ENCODE measurements at places on chromosomes 2 and 18. TPM values are rescaled to one million over a fixed set of nuclear protein-coding genes. Genes with fewer than 3 reads are reported as not detected.

GRCh38 chr18:48468151-48468550 lies 59.0 kb upstream of the ZBTB7C start:
- DNase-seq = no peak

DNA sequence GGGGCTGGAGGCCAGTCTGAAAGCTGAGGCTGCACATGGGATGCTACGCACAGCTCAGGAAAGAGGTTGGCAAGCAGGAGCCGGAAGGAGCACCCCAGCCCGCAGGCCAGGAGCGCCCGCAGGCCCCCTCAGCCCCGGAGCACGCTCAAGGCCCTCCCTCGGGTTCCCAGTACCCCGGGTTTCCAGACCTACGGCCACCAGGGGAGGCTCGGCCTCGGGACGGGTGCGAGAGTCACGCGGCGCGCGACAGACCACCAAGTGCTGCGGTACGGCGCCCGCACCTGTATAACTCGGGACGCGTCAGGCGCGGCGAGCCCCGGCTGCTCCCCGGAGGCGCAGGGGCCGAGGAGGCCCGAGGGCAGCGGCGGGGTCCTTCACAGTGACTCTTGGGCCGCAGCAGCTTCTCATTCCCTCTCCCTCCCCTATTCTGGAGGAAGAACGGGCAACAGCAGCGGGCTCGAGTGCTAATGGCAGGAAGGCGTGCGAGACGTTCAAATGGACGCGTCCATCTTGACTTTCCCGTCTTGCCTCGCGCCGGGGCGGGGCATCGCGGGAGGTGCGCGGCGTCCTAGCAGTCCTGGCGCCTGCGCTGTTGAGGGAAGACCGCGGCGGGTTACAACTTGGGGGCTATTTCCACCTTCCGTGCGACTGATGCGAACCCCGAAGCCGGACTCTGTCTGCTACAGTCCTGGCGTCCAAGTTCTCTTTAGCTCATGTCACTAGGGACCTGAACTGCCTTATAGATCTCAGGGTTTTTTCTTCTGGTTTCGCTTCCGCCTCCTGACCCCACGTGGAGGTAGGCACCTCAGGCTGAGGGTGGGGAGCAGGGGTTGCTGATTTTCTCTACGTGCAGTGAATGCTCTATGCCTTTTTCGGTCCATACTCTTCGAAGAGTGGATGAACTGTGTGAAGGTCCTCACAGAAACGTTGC lies at the start of gene ANAPC1:
ANAPC1 (minus strand) TSS at position 533 of the 931 bp plus-strand sequence. CDS start 3,368 bp downstream, outside the sequence.
- DNase-seq = peak; percentile 94

GRCh38 chr2:175463589-175464310 lies 282.2 kb upstream of the ATP5MC3 start:
- DNase-seq = no peak

DNA sequence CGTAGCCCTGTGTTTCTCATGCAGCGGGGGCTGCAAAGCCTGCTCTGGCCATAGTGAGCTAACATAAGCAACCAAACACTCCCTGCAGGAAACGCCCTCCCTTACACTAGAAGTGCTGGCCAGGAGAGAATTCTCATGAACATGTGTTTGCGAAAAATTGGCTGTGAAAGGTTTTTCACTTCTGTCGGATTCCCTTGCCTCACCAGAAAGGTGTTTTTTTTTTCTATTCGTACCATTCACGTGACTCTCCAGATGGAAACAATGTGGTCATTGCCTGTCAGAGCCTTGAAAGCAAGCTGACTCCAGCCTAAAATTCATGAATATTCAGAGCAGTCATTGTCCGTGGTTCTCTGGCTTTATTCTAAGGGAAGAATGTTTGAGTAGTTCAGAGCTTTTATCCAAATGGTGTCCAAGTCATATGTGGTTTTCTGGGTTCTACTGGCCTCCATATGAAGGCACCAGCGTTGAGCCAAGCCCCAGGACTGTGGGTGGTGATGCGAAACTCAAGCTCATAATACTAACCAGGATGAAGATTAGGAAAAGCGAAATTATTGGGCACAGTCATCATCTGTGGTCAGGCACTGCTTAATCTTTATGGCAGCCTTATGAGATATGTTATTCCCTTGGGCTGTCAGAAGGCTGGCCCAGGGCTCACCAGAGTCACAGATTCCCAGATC lies 236.4 kb downstream of the ALPK2 start:
- peak; percentile 28 for DNase-seq

DNA sequence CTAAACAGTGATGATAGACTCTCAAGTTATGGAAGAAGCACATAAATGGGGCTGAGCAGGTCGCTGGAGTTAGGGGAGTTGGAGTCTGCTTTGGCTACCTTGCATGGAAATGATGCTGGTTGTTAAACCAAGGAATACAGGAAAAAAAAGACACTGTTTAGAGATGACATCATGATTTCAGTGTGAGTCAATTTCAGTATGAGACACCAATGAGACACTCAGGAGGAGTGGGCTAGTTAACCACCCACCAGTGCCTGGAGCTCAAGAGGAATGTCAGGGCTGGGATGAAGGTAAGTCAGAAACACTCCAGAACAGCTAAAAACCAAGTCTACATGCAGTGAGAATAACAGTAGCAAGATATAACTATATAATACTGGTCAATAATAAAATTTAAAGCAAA lies 303.6 kb downstream of the SOX11 start:
- DNase-seq = no peak

DNA sequence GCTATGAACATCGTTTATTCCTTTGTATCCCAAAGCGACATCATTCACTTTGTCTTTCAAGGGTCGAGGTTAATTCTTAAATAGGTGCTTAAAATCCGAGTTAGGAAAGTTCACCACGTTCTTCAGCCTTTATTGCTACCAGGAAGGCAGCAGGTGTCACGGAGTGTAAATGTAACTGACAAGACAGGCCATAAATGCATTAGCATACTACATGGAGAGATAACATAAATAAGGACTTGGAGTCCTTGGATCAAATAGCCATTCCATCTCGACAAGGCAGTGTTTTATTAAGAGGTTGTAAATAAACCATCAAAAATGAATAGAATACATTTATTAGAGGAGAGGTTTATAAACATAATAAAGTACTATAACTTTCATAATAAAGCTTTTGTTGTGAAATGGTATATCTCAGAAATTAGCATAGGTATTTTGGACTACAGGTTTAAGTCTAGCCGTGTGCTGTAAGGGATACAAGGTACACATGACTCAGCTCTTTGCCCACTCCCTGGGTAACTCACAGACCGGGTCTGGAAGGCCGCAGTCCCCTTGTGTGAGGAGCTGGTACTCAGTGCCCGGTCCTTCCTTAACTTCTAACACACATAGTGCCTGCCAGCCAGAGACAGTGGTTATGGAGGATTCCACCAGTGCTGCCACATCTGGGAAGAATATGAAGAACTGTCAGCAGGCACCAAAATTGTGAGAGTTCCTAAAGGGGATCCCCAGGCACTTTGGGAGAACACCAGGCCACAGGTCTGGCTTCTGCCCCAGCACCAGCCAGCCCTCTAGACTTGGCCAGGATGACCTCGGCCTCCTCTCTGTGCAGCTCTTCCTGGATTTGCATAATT lies 29.4 kb downstream of the CAPN13 start:
- peak; percentile 33 for DNase-seq

- no peak for DNase-seq
These were observed 145.5 kb upstream of the LYPD1 start for GRCh38 chr2:132815516-132815915.

DNA sequence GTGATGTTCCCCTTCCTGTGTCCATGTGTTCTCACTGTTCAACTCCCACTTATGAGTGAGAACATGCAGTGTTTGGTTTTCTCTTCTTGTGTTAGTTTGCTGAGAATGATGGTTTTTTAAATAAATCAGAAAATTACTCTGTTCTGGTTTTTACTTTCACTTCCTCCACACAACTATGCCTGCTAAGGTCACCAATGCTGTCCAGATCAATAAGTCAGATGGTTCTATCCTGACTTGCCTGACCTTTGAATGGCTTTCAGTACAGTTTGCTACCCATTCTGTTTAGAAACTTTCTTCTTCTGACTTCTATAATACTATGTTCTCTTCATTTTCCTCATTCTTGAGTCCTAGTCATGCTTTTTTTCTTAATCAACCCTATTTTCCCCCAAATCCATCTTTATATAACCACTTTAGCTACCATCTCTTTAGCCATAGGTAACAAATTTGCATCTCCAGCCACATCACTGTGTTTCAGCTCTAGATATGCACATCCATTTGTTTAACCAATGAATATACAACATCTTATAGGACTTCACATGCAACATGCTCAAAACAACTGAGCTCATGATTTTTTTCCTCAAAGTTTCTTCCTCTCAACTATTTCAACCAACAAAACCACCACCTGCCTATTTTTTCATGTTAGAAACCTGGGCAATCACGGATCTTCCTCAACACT lies 58.8 kb upstream of the SLC38A11 start:
- DNase-seq = no peak

TCF7L1 gene
- 3.7 TPM for total RNA-seq
